NCI-H524 (cell line): ENCODE measurements at places on chromosomes 5 and 9.

GRCh38 chr5:78547183-78547582 is 101.4 kb downstream of the LHFPL2 start:
- no peak for DNase-seq

DNA sequence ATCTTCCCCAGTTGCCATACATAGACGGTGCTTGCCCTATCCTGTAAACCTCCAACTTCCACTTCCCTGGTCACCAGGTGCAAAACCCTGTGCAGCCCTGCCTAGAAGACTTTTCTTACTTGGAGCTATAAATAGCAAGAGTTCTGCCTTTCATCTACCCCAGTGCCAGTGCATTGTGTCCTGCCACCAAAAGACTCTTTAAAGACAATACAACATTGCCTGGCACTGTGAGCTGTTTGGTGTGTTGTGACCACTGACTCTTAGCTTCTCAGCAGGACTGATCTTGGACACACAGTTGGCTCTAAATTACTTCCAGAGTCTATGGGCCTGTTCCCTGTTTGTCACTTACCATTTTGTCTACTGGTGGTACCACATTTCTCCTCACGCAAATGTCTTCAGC is 608.1 kb downstream of the CDH9 start:
- no peak for DNase-seq

GRCh38 chr5:171175746-171176145 is 133.3 kb upstream of the TLX3 start:
- no peak for DNase-seq

- DNase-seq: no peak
Measured at GRCh38 chr9:91623004-91623403, 199.4 kb upstream of the NFIL3 start.

DNA sequence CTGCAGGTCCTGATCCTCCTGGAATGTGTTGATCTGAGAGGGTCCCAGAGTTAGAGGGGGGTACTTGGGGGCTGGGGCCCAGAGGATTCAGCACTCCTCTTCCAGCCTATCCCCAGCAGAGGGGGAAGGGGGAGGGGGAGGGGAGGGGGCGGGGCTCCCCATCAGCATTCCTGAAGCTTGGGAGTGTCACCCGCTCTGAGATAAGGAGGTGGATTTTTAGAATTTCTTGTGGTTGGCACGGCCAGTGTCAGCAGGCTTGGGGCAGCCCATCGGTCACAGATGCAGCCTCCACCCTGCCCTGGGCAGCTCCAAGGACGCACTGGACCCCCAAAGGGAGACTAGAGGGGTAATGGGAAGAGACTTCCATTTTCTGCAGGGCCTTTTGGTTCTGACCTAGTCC is 5.3 kb downstream of the FGF18 start:
- no peak for DNase-seq

GRCh38 chr5:127928053-127928452 is 155.5 kb upstream of the SLC12A2 start:
- no peak for DNase-seq

GRCh38 chr9:132986640-132987620 is 8.4 kb downstream of the GFI1B start:
- DNase-seq: no peak

GRCh38 chr5:72121052-72121779 is 13.9 kb downstream of the MAP1B start:
- DNase-seq: no peak

DNA sequence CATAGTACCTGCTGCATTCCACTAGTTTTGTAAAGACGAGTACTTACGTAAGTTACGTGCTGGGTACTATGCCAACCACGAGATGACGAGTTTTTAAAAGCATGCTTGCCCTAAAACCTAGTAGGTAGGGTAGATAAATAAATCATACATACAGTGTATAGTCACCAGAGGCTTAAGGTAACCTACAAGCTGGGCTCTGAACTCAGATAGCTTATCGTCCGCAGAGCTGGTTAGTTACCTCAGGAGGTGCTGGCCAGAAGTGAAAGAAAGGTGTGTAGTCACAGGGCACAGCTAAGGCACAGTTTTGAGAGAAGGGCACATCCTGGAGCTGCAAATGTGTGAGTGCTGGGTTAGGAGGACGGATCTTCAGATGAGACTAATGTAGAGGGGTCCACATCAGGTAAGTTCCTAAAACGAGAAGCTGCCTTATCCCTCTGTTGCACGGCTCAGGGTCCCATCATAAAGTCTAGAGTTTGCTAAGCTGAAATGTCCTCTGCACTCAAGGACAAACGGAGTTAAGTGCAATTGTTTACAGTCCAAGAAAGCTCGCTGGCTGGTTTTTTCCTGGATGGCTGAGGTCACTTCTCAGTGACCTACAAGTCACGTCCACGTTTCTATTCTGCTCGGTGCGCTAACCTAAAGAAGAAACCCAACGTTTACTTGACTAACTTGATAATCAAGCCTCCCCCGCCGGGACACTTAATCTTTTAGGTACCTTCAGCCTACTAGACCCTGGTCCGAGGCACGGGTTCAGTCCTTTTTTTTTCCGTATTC is 1.1 kb upstream of the SNX24 start:
- DNase-seq: no peak

GRCh38 chr5:176463113-176463764 is 15.1 kb downstream of the FAF2 start:
- DNase-seq: no peak

GRCh38 chr5:111234125-111234524 is 9.9 kb downstream of the CAMK4 start:
- no peak for DNase-seq

DNA sequence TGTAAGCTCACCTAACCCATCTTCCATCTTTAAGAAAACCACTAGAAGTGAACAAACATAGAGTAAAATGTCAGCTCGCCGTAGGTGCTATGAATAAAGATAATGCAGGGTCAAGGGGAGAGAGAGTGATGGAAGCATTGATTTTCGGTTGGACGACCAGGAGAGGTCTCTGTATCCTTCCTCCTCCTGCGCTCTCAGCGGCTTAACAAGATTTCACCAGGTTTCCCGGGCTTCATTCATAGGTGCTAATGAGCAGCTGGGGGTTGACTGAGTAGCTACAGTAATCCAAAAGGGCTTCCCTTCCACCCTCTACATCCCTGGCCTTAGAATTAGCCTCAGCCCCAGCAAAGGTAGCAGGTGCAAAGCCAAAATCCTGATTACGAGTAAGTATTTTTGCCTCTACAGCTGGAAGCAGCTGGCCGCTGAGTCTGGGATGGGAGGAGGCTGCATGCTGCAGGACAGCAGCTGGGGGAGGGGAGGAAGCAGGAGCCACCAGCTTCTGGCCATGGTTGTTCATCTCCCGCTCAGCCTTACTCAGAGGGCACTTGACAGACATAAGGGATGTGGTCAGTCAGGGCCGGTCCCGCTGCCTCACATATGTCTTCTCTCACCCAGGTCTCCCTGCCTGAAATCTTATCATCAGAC is 112.0 kb upstream of the IL12B start:
- DNase-seq: peak; percentile 77

DNA sequence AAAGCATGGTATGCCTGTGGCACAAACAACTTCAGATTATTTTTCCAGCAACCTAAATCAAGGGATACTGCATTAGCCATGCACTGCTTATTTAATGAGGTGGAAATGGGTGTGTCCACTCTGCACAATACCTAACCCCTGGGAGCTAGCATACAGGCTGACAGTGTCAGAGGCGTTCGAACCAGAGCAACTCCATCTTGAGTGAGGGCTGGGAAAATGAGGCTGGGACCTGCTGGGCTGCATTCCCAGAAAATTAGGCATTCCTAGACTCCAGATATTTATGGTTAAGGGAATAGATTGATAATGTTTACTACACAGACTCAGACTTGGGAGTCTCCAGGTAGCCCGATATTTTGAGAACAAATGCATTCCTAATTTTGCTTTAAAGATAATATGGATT is 2.8 kb downstream of the FGF1 start:
- no peak for DNase-seq

DNA sequence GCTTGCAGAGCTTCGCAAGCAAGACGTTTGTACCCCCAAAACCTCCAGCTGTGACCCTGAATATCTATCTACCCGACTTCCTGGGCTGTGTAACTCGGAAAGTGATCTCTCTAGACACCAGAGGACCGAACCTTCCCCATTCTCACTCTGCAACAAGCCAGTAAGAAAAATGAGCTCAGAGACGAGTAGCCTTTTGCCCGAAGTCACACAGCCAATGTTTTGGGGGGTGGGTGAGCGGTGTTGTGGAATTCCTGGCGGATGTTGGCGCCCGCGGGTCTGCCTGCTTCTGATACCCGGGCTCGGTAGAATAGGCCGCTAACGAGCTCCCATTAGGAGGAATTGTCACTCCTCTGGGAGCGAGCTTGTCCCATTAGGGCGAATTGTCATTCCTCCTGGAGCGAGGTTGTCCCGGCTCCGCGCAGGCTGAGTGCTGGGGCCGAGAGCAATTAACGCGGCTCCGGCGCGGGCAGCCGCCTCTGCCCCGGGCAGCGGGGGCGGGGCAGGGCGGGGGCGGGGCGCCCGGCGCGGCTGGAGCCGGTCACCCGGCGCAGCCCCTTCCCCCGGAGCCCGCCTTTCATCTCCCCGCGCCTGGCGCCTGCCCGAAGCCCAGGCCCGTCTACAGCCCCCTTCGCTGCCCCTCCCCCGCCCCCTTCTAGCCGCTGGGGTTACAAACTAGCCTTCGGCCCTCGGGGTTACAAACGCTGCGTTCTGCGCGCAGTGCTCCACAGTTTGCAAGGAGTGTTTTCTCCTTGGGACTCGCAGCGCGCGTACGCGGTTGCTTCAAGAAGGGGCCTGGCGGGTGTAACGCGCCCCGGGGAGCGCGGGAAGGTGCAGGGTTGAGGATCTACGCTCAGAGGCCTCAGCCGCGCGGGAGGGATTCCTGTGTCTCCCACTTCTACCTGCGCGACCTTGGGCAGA is 3.5 kb upstream of the MSX2 start:
- DNase-seq: peak; percentile 10

GRCh38 chr5:172868436-172868923 is 34.4 kb downstream of the ERGIC1 start:
- DNase-seq: no peak

DNA sequence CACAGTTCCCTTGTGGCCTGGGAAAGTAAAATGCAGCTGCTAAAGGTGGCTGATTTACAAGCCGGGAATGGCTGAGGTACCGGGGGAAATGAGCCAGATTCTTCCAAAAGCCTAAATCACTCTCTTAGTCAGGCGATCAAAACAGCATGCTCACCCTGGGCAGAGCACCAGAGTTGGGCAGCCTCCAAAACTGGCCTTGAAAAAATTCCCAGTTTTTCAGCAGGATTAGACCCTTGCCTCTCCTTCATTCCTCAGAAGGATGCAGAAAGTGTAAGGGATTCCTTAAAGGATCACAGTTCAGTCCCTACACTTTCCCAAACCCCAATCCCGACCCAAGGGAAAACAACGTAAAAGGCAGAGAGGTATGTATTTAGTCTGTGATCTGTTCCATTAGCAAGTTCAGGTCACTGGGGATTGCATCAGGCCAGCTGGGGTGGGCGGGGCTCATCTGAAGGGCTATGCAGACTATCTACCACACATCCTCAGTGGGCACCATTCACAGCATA is 16.9 kb downstream of the TMEM174 start:
- peak; percentile 64 for DNase-seq

GRCh38 chr9:121667214-121667613 is 15.8 kb downstream of the DAB2IP start:
- no peak for DNase-seq

- DNase-seq: no peak
Measured at GRCh38 chr5:169385636-169386035, 84.7 kb upstream of the SLIT3 start.

- DNase-seq: no peak
Measured at GRCh38 chr5:118789366-118789765, 199.0 kb downstream of the DTWD2 start.

DNA sequence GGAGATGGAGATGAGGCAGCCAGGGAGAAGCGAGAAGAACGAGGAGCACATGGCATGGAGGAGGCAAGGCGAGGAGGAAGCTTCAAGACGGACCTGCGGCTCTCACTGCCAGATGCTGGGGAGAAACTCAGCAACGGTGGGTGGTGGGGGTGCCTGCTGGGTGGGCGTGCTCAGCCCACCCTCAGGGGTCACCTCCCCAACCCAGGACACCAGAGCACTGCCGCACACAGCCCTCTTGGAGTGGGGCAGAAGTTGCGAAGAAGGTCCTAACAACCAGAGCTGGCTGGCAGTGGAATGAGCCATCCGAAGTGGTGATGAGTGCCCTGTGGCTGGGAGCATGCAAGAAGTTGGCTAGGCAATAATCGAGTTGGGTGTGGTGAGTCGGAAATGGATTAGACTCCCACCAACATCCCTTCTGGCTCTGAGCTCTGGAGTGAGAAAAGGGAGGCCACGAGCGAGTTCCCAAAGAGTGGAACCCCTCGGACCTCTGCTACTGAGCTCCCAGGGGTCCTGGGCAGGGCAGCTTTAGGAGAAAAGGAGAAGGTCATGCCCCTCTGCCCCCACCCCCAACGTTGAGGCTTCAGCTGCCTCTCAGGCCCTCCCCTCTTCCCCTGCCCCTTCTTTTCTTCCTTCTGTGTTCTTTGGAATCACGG is 212.7 kb upstream of the MVB12B start:
- DNase-seq: no peak

DNA sequence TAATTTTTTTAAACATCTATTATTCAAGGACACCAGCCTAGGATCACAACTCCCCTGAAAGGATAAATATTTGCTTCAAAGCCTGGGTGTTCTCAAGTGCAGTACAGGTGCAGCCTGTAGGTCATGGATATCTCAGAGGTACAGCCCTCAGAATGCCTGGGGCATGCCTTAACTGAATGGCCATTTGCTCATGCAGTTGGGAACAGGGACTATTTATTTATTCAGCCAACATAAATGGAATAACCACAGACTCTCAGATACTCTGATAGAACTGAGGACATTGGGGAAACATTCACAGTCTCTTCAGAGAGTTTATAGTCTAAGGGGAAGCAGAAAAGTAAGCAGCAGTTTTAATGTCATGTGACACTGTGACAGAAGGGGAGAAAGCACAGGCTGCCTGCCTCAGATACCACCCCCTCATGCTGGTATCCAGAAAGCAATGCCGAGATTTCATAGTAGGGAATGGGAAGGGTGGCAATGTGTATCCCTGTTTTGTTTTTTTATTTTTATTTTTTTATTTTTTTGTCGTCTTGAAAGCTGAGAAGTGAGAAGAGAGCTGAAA is 112.6 kb downstream of the MACIR start:
- DNase-seq: no peak

DNA sequence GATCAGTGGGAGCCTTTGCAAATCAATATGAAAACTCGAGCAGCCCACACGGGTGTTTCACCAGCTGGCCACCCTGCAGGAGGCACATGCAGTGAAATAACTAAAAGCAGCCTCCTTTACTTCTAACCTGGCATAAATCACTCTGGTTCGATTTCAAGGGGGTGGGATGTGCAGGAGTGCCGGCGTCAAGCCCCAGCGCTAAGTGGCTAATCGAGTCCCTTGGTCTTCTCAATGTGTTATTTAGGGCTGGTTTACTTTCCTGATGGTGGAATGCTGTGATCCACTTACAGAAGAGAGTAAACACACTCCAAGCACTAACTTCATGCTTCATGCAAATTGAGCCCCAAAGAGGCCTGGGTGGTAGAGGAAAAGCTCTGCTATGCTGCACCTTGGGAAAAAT is 109.4 kb downstream of the TMEM174 start:
- peak; percentile 44 for DNase-seq

DNA sequence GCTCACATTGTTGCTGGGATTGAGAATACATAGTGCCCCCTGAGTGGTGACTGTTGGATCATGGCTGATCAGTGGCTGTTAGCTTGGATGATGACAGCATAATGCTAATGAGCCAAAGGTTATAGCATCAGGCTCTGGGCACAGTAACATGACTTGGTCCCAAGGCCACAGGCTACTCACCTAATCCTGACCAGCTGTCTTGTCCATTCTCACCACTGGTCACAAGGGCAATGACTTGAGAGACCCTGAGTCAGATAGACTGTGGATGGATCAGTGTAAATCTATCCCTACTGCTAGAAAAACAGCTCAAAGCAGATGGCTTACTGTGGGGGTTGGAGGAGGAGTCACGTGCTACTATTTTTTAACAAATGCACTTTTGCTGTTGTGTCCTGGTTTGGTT is 74.7 kb downstream of the AOPEP start:
- DNase-seq: no peak
